Erythroblast (primary cell): ENCODE measurements at places on chromosomes 2 and 18.
A peak's percentile ranks its signal among the peaks of the same experiment; 100 is the strongest.

GRCh38 chr2:82075875-82076274 is 1771.3 kb upstream of the LRRTM1 start:
- DNase-seq = no peak

DNA sequence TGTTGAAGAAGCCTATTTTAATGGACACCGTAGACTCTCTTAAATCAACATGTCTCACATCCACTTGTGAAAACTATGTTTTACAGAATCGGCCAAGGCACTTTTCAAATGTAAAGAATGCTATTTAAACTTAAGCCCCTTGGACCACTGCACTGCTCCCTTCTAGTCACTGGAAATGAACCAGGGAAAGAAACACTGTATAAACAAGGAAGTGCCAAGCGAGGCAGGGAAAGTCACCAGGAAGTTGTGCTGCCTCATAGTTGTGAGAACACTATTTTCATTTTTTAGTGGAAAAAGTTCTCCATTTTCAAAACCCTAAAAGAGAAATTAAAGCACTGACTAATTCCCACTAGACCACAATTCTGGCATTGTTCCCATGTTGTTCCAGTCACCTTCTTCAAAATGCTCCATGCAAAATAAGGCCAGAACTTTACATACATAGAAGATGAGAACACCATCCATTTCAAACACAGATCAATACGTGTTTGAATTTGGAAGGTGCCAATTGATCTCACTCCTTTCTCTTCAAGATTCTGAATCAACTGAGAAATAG is 13.5 kb downstream of the CCDC141 start:
- no peak for DNase-seq

DNA sequence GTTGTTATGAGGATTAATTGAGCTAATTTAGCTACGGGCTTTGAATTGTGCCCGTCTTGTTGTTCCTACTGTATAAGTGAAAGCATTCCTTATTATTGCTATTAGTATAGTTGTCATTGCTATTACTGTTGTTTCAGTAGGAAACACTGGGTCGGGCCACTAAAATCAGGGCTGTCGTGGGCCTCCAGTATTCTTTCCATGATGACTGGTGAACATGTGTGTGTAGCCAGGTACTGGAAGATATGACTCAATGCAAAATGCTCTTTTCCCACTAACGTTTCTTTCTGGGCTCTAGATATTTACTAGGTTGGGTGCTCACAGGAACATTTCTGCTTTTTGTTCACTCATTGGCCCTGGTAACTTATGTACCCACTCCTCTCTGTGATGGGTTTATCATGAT is 4.9 kb downstream of the TTL start:
- no peak for DNase-seq

- no peak for DNase-seq
Measured at GRCh38 chr2:236160366-236161081, 7.7 kb downstream of the GBX2 start.

- no peak for DNase-seq
Measured at GRCh38 chr2:225662101-225662500, 262.6 kb downstream of the NYAP2 start.

DNA sequence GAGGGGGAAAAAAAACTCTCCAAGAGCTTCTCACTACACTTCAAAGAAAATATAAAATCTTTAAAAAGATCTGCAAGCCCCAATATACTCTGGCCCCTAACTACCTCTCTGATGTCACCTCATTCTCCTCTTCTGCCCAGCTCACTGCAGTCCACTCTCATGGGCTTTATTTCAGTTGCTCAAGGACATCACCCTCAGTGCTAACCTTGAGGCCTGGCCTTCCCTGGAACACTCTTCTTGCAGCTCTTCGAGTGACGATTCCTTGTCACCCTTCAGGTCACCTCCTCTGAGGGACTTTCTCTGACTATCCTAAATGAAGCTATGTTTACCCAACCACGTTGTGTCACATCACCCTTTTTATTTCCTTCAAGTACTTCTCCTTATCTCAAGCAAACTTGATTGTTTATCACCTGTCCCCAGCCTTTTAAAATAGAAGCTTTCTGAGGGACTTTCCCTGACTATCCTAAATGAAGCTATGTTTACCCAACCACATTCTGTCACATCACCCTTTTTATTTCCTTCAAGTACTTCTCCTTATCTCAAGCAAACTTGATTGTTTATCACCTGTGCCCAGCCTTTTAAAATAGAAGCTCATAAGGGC is 10.4 kb downstream of the RTTN start:
- no peak for DNase-seq

- no peak for DNase-seq
Measured at GRCh38 chr2:44997963-44998362, 11.3 kb downstream of the SIX2 start.

DNA sequence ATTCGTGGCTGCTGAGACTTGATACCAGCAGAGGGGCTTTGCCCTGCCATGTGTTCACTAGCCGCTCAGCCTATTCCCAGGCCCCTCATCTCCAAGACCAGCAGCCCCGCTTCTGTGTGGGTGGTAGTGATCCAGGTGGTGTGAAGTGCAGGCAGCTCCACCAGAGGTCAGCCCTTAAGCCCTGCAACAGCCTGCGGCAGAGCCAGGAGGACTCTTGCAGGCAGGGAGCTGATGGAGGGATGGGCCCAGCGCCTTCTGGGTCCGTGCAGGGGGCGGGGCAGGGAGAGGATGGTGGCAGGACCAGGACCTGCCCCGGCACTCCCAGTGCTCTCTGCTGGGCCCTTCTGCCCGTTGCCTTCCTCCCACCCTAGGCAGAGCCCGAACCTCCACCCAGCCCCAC is 162.0 kb downstream of the SH3BP4 start:
- DNase-seq = no peak

DNA sequence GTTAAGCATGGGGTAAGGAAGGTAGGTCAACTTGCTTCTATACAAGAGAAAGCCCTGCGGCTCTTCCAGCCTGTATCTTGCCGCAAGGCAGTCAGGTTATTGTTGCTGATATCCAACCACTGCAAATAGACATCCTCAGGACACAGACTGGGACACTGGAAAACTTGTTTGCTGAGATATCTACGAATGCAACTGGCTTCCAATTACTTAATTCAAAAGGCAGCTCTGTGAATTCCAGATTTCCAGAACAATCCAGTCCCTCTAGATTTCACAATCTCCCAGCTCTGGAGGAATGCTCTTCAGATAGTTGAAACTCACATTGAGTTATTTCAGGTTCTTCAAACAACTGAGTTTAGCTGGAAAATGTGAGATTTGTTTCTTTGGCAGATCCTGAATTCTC is 34.6 kb upstream of the SP9 start:
- DNase-seq = no peak

GRCh38 chr2:171287036-171287571 is 126.4 kb upstream of the TLK1 start:
- no peak for DNase-seq

- DNase-seq = no peak
Measured at GRCh38 chr2:227054006-227054405, 110.0 kb downstream of the COL4A4 start.

DNA sequence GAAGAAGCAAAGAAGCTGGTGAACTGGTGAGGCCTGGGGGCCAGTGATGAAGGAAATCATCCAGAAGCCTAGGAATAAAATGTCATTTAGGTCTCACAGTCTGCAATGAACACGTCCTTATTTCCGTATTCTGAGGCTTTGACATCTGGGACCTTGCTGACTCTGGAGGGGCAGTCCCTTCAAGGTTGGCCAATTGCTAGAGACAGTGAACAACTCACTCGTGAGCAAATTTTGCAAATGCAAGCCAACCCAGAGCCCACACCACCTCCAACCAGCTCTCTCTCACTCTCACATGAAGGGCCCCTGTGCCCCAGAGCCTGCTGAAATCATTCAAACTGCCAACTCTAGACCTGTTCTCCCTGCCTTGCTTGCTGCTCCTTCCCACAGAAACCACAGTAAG is 279.1 kb upstream of the LYPD1 start:
- no peak for DNase-seq

DNA sequence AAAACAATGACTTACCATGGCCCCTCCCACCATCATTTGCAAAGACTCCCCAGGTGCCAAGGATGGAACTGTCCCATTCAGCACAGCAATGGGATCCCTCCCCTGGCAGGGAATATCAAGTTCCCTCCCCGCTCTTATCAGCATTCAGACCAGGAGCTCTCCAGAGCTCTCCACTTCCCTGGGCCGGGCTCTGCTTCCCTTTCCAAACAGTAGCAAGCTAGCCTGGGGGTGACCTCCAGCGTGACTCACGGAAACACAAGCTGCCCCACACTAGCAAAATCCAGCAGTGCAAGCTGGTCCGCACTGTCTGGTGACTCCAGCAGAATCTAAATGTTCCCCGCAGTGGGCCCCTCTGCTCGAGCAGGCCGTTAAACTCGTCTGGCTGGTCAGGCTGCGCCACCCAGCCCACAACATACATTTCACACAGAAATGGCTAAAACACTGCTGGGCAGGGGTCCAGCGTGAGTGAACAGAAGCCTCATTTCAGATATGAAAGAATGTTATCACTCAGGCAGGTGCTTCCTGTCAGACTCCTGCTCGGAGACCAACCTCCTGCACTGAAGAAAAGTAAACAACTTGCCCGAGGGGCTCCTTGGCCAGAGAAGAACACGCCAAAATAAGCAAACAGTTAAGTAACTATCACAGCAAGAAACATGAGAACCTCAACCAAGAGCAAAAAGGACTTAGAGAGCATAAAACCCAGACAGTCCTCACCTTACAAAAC is 33.9 kb downstream of the STAT1 start:
- no peak for DNase-seq

DNA sequence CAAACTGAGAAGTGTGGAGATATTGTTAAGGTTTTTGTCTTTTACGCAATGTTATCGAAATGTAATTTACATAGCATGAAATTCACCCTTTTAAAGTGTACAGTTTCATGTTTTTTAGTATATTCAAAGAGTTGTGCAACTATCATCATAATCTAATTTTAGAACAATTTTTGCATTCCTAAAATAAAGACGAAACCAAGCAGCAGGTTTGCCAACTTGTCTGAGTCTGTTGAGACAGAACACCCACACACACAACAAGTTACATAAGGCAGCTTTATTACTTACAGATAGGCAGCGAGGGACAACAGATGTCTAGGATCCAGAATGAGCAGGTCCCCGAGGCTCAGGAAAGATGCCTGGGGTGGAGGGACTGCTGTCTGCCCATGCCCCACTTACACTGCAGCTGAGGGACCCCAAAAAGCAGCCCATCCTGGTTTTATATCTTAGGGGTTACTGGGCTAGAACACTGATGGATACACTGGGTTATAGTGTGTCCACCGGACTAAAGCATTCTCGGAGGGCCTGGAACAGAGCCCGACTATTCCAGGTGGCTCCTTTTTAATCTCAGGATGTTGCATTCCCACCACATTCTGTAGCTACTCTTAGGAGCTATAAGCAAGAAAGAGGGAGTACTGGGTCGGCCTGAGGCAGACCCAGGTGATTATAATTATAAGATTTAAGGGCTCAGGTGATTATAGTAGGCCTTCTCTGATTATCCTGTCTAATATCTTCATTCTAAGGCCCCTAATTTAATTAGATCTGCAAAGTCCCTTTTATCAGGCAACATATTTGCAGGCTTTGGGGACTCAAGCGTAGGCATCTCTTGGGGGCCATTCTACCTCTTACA is 150.2 kb upstream of the DOK6 start:
- DNase-seq = no peak

GRCh38 chr18:48133671-48134251 is 203.3 kb upstream of the SMAD2 start:
- no peak for DNase-seq

DNA sequence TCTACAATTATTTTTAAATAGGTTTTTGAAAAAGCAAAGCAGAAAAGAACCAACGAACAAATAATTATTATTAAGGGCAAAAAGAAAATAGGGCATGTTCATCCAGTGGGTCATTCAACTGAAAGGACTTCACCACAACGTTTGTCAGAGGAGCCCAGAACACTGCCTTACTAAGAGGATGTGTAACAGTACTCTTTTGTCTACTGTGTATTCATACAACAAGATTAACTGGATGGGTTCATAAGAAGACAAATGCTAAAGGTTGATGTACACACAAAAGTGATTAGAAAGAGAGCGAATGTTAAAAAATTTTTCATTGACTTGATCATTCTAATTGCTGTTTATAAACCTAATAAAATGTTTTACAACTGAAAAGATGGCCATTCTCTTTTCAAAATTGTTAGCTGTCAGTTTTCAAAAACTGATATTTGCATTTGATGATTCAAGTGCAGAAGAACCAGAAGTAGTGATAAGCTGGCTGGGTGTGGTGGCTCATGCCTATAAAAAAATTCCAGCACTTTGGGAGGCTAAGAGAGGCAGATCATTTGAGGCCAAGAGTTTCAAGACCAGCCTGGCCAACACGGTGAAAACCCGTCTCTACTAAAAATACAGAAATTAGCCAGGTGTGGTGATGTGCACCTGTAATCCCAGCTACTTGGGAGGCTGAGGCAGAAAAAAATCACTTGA is 33.1 kb downstream of the MGAT4A start:
- DNase-seq = no peak

DNA sequence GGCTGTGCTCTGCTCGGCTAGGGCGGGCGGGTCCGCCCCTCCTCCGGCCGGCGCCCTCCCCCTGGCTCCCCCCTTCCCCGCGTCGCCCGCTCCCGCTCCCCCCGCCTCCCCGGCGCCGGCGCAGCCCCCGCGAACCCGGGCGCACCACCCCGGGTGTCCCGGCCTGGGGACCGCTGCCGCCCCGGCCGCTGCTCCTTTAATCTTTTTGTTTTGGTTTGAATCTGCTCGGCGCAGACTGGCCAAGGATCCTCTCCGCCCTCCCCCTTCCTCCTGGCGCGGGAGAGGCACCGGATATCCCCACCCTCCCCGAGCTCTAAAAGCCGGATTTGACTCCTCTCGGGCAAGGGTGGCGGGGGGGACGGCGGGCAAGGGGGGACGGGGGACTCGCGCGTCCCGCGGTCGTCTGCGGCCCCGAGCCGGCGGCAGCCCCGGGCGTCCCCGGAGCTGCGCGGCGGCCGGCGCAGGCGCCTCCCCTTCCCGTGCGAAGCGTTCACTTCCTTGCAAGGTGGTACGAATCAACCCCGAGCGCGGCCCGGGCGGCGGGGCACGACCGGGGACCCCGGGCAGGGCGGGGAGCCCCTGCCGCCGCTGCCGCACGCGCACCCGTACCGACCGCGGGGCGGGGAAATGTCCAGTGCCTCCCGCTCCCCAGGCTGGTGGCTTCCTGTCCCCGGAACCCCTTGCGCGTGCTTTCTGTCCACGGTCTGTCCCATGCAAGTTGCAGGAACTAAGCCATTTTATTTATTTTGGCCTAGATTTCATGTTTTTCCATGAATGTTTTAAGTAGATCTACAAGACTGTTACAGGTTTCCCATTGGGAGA is at the start of gene PTGR3:
Gene PTGR3 (minus strand): TSS at position 11 of the 822 bp plus-strand sequence. CDS start 81 bp downstream, outside the sequence.
- peak; percentile 88 for DNase-seq

GRCh38 chr2:200679535-200679934 is 93.7 kb downstream of the AOX1 start:
- no peak for DNase-seq

DNA sequence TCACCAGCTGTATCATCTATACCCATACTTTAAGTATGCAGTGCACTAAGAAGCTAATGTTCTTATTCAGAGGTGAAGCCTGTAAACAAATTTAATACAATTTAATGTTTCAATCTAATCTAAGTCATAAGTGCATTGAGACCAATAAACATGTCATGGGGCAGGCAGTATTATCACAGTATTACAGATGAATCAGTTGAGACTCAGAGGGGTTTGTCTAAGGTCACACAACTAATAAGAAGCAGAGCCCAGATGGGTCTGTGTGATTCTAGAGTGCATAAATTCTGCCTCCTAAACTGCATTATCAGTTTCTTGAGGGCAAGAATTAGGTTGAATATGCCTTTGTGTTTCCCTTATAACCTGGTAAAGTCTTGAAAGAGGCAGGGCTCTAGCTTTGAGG is 140.9 kb upstream of the RNF152 start:
- no peak for DNase-seq

GRCh38 chr18:63146828-63147409 is 172.7 kb downstream of the BCL2 start:
- DNase-seq = no peak
